ENCODE measurements at places on chromosomes 4 and X.

DNA sequence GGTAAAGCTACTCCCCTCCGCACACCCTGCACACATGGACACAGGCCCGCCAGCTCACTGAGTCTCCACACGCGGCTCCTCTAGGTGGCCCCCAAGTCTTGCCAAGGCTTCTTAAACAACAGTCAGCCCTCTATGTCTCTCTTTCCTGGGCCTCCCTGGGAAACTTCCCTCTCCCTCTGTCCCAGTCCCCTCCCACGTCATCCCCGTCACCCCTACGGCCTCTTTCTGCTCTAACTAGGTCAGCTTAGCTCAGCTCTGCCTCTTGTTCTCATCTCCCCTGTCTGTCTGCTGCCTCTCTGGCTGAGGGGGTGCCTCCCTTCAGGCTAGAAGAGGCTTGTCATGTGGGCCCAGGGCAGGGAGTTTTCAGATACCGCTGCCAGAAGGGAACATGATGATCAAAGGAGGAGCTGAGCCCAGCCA is 38.8 kb downstream of the SEPTIN6 start:
- peak; percentile 19 for DNase-seq

- DNase-seq: no peak
These were observed 2.0 kb downstream of the TMEM255A start for GRCh38 chrX:120308959-120309872.

DNA sequence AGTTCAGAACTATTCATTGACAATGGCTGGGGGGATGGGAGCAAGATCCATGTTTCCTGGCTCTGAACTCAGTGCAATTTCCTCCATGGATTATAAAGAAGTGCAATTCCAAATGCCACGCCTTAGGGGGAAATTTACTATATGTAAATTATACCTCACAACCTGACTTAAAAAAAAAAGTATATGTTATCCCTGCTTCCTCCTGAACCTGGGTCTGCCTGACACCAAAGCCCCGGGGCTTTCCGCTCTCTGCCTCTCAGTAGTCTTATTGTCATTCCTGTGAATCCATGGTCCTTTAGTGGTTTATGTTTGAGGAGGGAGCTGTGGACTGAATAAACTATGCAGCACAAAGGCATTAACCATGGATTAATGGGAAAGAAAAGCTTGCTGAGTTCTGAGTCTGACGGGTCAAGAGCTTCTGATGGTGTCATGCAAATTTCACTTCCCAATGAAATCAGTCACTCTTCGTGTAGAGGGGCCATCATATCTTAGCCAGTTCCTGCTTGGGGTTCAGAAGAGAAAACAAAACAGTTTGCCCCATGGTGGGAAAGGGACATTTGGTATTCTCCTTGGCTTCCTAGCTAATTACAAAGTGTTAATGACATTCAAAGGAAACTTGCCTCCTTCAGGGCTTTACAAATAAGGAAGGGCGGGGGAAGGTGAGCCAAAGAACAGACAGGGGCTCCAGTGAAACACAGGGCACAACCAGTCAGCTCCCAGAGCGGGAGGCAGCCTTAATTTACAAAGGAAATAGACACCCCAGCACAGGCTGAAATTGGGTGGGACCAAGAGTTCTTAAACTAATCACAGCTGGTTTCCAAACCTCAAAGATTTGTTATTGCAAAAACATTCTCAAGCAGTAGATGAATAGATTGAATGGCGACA is 14.3 kb downstream of the FAM9C start:
- no peak for DNase-seq

- DNase-seq: no peak
These were observed 4.4 kb upstream of the PRDX4 start for GRCh38 chrX:23662853-23663252.

GRCh38 chr4:126144543-126145237 is 829.9 kb downstream of the FAT4 start:
- no peak for DNase-seq

DNA sequence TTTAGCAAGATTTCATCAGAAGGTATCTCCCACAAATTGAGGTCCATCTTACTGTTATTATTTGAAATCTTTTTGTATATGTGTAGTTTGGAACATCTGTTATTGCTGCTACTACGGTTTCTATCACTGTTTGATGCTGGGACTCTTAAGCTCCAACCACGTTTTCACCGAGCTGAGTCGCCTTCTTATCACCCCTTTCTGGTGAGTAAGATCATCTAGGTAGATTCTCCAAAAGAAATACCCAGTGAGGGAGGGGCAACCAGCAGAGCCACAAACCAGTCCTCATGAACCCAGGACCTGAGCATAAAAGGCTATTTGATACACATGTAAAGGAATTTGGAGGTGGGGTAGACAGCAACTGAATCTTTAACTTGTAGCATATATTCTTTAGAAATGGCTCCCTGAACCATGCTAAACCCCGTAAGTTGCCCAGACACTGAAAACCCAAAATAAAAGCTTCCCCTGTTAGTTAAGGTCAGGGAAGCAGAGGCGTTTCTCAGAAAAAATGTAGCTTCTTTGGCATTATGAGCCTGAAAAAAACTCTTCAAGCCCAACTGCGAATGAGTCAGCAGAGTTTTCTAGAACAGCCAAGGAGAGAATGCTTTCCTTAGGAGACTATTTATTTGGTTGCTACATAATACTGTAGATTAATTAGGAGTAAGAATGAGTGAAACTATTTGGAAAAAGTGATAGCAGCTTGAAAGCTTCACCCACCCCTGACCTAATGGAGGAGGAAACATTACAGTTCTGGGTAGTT is 53.8 kb upstream of the ATXN3L start:
- DNase-seq: no peak

GRCh38 chr4:47484168-47484567 is 907 bp upstream of the ATP10D start:
- DNase-seq: no peak

- peak; percentile 0 for DNase-seq
These were observed 57.3 kb upstream of the TCEAL2 start for GRCh38 chrX:102067966-102068723.

- peak; percentile 75 for DNase-seq
These were observed 760 bp downstream of the TMEM165 start for GRCh38 chr4:55396308-55397125.

DNA sequence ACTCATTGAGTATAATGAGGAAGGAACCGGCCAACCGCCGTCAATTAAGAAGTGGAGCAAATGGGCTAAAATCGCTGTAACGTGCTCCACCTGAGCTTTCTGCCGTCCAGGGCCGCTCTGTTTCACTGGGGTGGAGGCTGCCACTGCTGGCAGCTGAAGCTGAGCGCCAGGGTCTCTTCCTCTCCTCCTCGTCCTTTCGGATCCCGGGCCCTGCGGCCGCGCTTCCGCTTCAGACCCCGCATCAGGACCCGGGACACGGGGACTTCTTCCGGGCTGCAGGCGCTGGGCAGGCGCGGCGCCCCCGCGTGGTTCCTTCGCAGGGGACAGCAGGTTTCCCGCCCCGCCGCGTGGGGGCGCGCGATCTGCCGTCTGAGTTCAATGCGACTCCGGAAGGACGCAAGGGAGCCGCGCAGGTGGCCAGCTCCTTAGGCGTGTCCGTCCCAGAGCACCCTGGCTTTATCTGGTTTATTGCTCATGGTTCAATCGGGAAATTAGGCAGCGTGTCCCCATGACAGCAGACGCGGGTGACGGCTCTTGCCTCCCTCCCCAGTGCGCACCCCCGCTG is 519.8 kb downstream of the TRIML1 start:
- no peak for DNase-seq

- DNase-seq: no peak
These were observed 215.5 kb downstream of the GPAT3 start for GRCh38 chr4:83751336-83751949.

GRCh38 chrX:123859409-123859845 is 426 bp upstream of the XIAP start:
- peak; percentile 81 for DNase-seq

DNA sequence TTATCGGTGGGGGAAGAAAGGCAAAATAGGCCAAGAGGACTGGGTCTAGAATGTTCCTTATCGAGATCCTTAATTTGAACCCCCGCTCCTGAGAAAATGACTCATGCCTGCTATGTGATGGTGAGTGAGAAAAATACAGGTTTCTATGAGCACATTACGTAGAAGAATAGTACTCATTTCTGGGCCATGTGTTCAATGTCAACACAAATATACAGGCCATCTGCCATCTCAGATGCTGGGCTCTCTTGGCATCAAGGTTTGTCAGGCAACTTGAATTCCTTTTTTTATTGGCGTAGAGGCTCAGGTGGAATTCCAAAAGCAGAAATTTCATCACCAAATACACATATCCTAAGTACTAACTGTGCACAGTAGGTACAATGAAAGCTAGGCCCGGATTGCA is 81.4 kb upstream of the TRIM2 start:
- no peak for DNase-seq

- DNase-seq: no peak
These were observed 339.2 kb downstream of the TMA16 start for GRCh38 chr4:163833669-163834068.

GRCh38 chrX:46873746-46874145 is 36.9 kb downstream of the RP2 start:
- DNase-seq: no peak

DNA sequence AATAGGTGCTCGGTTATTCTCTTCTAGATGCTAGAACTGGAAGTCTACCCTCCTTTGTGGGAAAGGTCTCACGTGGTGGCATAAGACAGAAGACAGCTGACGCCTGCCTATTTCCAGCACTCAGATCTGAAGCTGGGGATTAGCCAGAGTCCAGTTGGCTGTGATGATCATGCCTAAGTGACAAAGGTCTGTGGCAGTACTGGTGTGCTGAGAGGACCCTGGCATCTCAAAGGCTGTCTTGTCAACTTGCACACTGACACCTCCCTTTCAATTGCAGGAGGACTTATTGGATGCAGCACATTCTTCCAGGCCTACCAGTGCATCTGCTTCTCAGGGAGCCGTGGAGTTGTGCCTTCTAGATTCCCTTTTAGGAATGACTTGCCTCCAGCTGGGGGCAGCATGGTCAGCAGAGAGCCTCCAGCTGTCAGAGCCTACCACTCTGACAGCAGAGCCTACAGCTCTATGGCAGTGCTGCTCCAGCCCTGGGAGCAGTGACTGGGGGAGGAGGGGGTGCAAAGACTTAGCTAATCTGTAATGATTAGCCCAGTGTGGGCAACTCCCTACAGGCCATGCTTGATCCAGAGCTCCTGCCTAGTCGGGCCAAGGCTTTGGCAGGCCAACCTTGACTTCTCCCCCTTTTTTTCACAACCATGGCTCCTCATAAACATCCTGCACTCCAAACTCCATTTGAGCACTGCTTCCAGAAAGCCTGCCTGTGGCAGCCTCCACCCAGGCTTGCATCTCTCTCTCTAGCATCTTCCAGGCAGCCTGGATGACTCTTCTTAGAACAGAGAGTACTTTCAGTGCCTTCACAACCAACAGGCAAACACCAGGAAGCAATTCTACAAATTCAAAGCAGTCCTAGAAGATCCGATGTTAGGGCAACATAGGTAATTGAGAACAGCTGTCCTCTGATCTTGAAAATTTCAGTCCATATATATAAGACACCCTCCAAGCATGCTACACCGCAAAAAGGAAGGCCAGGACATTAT is 13.8 kb upstream of the FGFBP2 start:
- DNase-seq: no peak

GRCh38 chr4:161189286-161190134 is 974.3 kb downstream of the FSTL5 start:
- DNase-seq: no peak

- peak; percentile 10 for DNase-seq
These were observed 80.9 kb downstream of the FAM114A1 start for GRCh38 chr4:38948551-38948950.

GRCh38 chr4:59818656-59819055 is 1381.5 kb upstream of the ADGRL3 start:
- DNase-seq: no peak

DNA sequence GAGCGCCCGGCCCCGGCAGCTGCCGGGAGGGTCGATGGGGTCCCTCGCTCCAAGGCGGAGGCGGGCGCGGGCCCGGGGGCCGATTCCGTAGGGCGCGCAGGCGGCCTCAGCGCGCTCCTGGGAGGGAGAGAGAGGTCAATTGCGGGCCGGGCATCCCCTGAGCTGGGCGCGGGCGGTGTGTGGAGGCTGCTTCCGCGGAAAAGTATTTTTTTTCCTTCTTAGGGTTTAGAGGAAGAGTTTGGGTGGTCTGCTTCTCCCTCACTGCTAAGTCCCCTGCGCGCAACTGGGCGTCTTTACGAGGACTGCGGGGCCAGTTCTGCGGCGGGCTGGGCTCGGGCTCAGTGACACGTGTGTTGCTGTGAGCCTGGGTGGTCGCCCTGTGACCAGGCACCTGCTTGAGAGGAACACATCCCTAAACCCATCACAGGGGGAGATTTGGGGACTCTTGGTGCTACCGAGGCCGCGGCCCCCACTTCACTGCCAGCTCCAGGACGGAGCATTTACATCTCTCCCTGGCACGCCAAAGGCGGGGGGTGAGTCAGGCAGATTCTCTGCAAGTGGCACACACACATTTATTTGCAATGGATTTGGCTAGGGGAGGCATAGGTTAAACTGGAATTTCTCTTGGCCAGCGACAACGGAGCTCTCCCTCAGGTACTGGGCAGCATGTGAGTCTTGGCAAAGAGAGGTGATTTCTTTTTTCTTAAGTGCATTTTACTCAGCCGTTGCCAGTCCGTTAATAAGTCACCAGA is 151.2 kb upstream of the SLC4A4 start:
- DNase-seq: no peak

GRCh38 chrX:83512111-83512510 is 4.0 kb downstream of the POU3F4 start:
- no peak for DNase-seq

DNA sequence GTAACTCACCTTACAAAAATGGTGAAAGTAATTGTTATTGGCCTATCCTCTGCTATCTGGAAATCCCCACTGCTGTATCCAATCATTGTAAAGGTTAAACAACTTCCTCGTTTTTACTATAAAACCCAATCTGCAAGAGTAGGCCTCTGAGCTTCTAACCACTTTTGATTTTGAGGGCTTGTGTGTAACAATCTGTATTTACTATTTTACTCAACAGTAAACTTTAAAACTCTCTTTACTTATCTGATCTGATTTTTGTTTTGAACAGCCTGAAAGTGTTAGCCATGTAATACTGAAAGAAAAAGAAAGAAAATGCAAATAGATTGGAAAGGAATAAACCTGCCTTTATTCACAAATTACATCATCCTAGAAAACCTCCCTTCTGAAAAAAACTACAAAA is 63.1 kb downstream of the SLC10A7 start:
- no peak for DNase-seq

GRCh38 chrX:46645614-46646013 is 72.0 kb downstream of the CHST7 start:
- DNase-seq: no peak

DNA sequence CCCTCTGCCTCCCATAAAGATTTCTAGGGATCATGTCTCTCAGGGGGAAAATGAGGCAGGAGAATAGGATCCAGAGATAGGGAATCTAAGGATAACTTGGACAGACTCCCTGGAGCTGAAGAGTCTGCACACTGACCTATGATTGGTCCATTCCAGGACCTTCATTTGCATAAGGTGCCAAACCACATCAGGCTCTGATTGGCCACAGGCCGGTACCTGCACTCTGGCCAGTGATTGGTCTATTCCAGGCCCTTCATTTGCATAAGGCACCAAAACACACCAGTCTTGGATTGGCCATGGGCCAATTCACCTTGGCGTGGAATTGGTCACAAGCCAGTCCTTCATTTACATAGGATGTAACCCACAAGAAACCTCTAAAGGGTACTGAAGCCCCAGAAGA is 4.0 kb upstream of the HERC5 start:
- no peak for DNase-seq

Measured in anterior cingulate cortex (tissue), 58 donors.